ENCODE measurements at places on chromosomes 7 and 10. TPM values are rescaled to one million over a fixed set of nuclear protein-coding genes. Genes with fewer than 3 reads are reported as not detected.

The GAD2 gene
- 4.1 TPM for polyA plus RNA-seq

- DNase-seq: no peak
Measured at GRCh38 chr7:124275411-124275810, 242.5 kb upstream of the TMEM229A start.

GRCh38 chr10:5975641-5976473 lies 1.5 kb downstream of the IL15RA start:
- DNase-seq: no peak

GRCh38 chr10:91665842-91666241 lies 33.0 kb upstream of the PPP1R3C start:
- DNase-seq: no peak

The OR6V1 gene
- not detected for polyA plus RNA-seq

GRCh38 chr10:63573068-63573697 lies 52.0 kb downstream of the REEP3 start:
- peak; percentile 57 for DNase-seq

GRCh38 chr7:16801111-16801542 lies 3.7 kb downstream of the AGR2 start:
- DNase-seq: no peak

The PNLIP gene
- not detected for polyA plus RNA-seq

The C1GALT1 gene
- 36.9 TPM for polyA plus RNA-seq

GRCh38 chr7:100675105-100675451 lies 1.5 kb downstream of the GNB2 start:
- no peak for DNase-seq

The NKX1-2 gene
- polyA plus RNA-seq: not detected

The ASIC3 gene
- polyA plus RNA-seq: 2.4 TPM

DNA sequence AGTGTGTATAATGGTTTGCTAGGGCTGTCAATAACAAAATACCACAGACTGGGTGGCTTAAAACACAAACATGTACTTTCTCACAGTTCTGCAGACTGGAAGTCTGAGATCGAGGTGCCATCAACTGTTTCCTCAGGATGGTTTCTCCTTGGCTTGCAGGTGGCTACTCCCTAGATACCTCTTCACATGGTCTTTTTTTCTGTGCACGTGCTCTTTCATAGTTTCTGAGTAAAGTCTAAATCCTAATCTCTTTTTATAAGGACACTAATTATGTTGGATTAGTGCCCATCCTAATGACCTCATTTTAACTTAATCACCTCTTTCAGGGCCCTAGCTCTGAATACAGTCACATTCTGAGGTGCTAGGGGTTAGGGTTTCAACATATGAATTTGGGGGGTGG lies 65.9 kb downstream of the AMPH start:
- no peak for DNase-seq

GRCh38 chr10:50373821-50374501 lies 122.6 kb upstream of the ASAH2 start:
- no peak for DNase-seq

GRCh38 chr7:40873248-40873647 lies 738.4 kb downstream of the SUGCT start:
- no peak for DNase-seq

DNA sequence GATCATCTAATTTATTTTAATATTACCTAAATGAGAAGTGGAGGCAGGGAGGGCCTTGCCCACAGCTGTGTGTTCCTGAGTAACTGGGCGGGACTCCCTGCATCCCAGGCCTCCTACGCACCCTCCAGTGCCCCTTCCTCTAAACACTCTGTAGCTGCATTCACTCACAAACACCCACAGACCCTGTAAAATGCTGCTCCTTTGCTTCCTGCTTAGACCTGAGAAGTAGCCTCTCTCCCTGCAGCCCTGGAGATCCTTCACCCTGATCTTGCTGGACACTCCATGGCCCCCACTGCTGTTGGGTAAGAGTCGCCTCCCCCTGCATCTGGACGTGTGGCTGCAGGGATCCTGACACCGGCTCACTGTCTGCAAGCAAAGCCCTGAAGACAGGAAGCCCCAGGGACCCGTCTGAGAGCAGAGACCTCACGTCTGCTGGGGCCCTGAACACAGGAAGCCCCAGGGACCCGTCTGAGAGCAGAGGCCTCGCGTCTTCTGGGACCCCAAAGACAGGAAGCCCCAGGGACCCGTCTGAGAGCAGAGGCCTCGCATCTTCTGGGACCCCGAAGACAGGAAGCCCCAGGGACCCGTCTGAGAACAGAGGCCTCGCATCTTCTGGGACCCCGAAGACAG lies 589.8 kb downstream of the DNAJB6 start:
- no peak for DNase-seq

The PCLO gene
- 9.7 TPM for polyA plus RNA-seq

The SLC39A12 gene
- not detected for polyA plus RNA-seq

The PALS2 gene
- 12.1 TPM for polyA plus RNA-seq

GRCh38 chr7:151020231-151020630 lies 4.1 kb downstream of the ATG9B start:
- no peak for DNase-seq

DNA sequence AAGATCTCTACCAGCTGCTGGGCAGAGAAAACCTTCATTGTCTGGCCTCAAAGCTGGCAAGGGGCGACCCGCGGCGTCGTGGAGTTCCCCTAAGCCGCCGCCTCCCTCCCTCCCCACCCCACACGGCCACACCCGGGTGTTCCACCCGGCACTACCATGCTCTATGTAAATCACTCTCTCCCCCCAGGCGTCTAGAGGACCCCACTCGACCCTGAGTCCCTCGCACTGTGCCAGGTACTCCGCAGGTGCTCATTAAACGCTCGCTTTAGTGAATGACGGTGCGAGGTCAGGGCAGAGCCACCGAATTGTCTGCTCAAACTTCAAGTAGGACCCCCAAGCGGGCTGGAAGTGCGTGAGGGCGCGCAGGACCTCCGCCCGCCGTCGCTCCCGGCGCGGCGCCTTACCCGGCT lies 628 bp downstream of the PARP12 start:
- DNase-seq: no peak

The CFAP46 gene
- polyA plus RNA-seq: 7.4 TPM
